ENCODE measurements at places on chromosomes 3 and 15.

GRCh38 chr15:70379134-70379533 is 281.4 kb upstream of the TLE3 start:
- DNase-seq, result no peak

DNA sequence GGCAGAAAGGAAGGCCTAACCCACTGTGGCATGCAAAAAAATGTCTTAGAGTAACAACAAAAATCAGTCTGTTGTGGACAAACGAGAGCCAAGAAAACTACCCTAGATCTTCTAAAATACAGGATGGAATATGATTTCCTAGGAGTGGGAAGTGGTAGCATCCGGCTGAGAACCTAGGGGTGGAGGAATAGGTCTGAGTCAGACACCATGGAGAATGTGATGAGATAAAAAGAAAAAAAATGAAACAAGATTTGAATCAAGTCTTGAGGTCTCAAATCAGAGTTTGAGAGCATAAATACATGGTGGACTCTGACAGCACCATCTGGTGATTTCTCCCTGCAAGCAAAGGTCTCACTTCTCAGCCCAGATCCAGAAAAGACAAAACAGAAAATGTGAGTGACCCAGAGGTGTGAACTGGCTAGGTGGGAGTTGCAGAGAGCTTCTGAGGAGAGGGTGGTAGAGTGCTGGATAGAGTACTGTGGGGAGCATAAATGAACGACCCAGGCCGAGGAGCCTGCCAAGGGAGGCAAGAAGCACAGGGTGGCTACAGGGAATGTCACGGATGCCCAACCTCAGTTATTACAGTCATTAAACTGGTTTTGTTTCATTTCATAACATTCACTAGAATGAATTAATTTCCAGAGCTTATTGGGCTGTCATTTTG is 27.6 kb upstream of the VEPH1 start:
- DNase-seq, result no peak

GRCh38 chr3:174242311-174243041 is 616.7 kb upstream of the NAALADL2 start:
- no peak for DNase-seq

GRCh38 chr15:51377038-51377786 is 35.8 kb downstream of the GLDN start:
- no peak for DNase-seq

DNA sequence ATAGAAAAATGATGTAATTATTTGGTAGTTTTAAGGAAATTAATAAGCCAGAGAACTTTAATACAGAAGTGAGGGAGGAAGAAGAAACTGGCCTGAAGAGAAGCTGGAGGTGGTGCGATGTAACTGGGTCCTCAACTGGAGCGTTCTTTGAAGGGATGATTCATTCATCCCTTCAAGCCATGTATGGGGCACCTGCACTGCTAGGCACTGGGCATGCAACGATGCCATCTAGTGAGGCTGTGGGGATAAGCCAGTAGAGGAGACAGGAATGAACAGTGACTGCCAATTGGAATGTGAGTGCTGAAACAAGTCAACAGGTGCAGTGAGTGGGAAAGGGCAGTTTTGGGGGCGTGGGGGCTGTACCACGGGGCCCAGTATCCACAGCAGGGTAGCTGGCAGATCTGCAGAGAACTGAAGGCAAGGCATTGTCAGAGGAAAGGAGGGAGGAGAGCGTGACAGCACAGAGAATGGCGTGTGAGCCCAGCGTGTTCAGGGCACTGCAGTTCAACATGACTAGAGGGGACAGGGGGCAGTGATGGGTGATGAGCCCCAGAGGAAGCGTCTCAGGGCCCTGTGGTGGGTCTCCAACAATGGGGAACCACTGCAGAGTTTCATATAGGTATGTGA is 3.8 kb upstream of the KIF23 start:
- DNase-seq, result peak; percentile 12

DNA sequence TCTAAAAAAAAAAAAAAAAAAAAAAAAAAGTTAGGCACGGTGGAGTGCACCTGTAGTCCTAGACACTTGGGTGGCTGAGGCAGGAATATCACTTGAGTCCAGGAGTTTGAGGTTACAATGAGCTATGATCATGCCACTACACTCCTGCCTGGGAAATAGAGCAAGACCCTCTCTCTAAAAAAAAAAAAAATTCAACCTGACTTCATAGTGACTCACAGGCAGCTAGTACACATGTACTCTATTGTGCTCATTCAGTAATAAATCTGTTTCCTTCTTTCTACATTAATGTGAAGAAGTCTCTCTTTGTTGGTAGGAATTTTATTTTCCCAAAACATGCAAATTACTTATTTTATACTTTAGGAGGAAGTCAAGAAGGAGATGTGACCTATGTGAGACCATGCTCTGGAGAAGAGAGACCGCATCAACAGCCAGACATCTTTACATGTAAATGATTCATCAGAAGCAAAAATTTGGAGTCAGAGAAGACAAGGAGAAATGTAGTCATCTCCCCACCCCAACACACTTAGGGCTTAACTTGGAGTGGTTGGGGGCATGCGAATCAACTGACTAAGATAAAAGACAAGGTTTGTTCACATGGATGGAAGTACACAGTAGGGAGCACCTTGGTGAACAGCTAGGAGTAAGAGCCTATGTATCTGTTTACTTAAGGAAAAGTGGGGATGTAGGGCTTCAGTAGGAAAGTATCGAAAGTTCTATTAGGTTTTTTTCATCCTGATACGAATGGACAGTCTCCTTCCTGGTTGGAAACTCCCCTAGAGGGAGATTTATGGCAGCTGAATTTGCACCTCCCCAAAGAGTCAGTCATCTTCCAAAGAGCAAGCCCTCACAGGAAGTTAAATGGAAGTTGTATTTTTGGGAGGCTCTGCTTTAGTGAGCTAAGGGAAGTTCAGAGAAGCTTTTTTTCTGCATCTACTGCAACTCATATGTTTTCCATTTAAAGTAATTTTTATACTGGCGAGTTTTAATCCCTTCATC is 23.0 kb upstream of the NMD3 start:
- no peak for DNase-seq

DNA sequence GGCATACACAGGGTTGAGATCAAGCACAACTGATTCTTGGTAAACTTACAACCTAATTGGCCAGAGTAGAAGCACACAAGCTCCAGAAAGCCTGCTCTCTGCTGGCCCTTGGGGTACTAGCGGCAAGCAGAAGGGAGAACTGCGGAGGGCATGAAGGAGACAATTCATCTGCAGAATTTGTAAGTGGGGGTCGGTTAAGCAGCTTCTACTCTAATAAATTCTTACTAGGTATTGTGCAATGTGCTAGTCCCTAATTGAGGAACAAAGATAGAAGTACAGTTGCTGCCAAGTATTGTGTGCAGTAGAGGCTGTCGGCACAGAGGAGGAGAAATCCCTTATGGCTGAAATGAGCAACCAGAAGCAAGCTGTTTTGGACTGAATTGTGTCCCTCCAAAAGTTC is 91.2 kb upstream of the VEPH1 start:
- no peak for DNase-seq

DNA sequence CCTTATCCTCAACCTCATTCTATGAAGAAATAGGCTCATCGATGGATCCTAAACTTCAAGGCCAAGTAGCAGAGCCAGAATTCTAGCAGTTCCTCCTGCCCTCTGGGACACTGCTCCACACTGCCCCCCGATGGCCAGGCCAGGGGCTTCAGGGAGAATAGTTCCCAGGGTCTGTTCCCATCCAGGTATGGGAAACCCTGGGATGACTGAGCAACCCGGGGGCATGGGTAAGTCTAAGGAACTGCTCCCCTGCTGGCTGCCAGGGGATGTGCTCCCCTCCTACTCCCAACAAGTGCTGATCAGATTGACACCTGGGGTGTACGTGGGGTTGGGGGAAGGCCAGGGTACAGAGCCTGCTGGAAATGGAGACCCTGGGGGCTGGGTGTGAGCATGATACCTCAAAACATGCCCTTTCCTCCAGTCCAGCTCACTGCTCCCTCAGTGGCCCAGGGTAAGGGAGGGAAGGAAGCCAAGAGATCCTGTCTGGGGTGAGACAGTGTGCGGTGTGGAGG is 7.6 kb downstream of the ULK3 start:
- DNase-seq, result peak; percentile 9

DNA sequence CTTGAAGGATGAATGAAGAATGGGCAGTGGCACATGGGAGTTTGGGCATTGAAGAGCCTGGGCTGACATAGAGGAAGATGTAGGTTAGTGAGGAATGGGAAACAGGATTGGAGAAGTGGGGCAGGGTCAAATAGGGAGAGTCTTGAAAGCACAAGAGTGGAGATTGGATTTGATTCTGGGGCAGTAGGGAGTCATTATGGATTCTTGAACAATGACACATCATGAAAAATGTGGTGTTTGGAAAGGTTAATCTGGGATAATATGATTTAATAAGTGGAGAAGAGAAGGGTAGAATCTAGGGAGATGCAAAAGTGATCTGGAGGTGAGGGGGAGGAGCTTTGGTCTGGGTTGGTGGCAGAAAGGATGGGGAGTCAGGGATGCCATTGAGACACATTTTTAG is 45.4 kb upstream of the ROPN1 start:
- DNase-seq, result no peak

- no peak for DNase-seq
Observed at GRCh38 chr3:119769394-119770149, 12.3 kb upstream of the NR1I2 start.

- no peak for DNase-seq
Observed at GRCh38 chr3:174483254-174483653, 375.9 kb upstream of the NAALADL2 start.

- DNase-seq, result no peak
Observed at GRCh38 chr3:70973558-70973957, 610.0 kb downstream of the FOXP1 start.

DNA sequence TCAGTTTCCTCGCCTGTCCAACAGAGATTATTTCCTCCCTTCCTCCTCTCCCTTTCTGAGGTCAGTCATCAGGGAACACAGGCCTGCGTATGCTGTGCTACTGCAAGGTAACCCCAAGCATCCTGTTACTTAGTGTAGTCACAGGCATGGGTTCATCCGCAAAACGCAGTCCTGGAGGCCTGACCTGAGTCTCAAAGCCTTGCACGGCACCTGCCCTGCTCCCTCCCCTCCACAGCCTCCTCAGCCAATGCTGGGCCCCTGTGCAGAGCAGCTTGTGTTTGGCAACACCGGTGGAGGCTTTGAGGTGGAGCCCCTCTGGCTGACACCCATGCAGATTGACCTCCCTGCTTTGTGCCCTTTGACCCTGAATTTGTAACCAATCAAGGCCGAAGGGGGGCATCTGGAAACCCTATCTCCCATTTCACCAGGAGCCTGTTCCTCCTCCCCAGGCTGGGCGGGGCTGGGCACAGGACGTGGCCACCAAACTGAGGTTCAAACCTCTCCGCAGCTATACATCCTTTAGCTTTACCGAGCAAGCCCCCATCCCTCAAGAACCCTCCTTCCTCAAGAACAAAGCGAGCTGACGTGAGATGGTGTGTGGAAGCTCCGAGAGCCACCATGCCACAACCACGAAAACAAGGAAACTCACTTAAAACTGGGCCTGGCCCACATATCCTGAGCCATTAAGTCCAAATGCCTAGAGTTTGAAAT is 21.5 kb downstream of the TKT start:
- no peak for DNase-seq

DNA sequence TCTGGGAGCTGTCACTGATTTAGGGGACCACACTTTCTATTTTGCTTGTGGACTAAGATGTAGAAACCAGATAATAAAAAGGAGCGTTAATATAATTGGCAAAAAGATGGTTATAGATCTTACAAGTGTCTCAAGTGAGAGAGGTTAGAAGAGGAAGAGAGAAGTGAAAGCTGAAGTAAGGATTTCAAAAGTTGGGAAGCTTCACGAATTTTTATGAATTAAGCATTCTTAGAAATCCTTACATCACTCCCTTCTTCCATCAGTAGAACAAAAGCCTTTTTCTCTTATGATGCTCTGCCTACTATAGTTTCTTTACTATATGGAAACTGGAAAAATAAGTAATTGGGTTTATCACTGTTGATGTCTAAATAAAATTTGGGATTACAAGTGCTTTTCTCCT is 146.5 kb downstream of the FNDC3B start:
- DNase-seq, result no peak

GRCh38 chr3:58659051-58659675 is 7.4 kb downstream of the FAM3D start:
- DNase-seq, result no peak

GRCh38 chr3:25064681-25065080 is 363.4 kb upstream of the RARB start:
- DNase-seq, result no peak

All from NCI-H345 (cell line).